ENCODE measurements at places on chromosomes 3 and 15. TPM values are rescaled to one million over a fixed set of nuclear protein-coding genes. Genes with fewer than 3 reads are reported as not detected.

The GMNC gene
- under 0.01 TPM for total RNA-seq

The GTF2A2 gene
- total RNA-seq, result 39.4 TPM

The ISLR2 gene
- not detected for total RNA-seq

The MAP6D1 gene
- 1.9 TPM for total RNA-seq

The PLEKHO2 gene
- 56.1 TPM for total RNA-seq

The NLGN1 gene
- total RNA-seq, result 3.3 TPM

The CYP1A2 gene
- not detected for total RNA-seq

The ABI3BP gene
- 21.2 TPM for total RNA-seq

All from smooth muscle cell of trachea (primary cell).